ENCODE measurements at places on chromosomes 6 and 20.

GRCh38 chr6:408599-409102, 17.1 kb downstream of the IRF4 start:
- DNase-seq, result peak; percentile 26

- DNase-seq, result no peak
These were observed 35.1 kb upstream of the FAM210B start for GRCh38 chr20:56323656-56324055.

- DNase-seq, result no peak
These were observed 192.2 kb upstream of the LRFN2 start for GRCh38 chr6:40779409-40779808.

- DNase-seq, result no peak
These were observed 132.0 kb upstream of the RNF24 start for GRCh38 chr20:4147319-4147718.

GRCh38 chr6:30840084-30840934, 44.0 kb upstream of the DDR1 start:
- DNase-seq, result no peak

- no peak for DNase-seq
These were observed 750 bp upstream of the PAK5 start for GRCh38 chr20:9839626-9840025.

DNA sequence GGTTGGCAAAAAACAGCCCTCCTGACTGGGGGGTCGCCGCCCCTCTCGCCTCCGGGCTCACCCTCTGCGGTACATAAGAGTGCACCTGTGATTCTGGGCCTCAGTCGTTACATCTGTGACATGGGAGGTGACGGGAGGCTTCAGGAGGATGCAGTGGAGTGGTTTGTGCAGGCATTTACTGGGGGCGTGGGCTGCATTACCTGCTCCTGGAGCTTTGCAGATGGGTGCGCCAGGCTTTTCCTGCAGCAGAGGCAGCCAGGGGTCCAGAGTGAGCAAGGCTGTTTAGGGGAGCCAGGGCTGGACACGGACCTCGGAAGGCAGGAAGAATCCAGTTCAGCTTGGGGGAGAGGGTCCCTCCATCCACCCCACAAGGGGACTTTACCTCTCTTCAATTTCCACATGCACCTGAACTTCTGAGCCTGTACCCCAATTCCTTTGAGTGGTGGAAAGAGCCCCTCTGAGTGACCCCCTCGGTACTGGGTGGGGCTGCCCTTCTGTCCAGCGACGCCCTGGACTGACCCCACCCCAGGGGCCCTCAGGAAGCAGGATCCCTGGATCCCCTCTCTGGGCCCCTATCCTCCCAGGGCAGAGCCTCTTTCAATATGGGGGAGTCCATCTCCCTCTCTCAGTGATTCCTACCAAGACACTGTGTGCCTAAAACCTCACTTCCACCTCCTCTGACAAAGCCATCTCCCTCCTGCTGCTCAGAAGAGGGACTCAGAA, 134.0 kb downstream of the TAF4 start:
- no peak for DNase-seq

DNA sequence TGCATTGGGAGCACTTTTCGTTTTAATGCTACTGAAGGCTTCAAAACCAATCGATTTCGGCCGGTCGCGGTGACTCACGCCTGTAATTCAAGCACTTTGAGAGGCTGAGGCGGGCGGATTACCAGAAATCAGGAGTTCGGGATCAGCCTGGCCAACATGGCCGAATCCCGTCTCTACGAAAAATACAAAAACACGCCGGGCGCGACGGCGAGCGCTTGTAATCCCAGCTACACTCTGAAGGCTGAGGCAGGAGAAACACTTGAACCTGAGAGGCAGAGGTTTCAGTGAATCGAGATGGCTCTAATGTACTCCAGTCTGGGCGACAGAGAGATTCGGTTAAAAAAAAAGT, 58.4 kb downstream of the TRIM38 start:
- no peak for DNase-seq

DNA sequence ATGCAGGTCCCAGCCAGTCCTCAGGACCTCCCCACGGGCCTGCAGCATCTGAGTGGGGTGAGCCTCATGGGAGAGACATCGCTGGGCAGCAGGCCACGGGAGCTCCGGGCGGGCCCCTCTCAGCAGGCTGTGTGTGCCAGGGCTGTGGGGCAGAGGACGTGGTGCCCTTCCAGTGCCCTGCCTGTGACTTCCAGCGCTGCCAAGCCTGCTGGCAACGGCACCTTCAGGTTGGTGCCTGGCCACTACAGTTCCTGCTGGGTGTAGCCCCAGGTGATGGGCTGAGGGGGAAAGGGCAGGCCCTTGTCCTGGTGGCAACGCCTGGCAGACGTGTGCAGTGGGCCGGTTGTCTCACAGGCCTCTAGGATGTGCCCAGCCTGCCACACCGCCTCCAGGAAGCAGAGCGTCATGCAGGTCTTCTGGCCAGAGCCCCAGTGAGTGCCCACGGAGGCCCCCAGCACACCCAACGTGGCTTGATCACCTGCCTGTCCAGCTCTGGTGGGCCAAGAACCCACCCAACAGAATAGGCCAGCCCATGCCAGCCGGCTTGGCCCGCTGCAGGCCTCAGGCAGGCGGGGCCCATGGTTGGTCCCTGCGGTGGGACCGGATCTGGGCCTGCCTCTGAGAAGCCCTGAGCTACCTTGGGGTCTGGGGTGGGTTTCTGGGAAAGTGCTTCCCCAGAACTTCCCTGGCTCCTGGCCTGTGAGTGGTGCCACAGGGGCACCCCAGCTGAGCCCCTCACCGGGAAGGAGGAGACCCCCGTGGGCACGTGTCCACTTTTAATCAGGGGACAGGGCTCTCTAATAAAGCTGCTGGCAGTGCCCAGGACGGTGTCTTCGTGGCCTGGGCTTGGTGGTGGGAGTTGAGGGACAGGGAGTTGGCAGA, 787 bp upstream of the TNFRSF6B start:
- DNase-seq, result no peak

GRCh38 chr6:14706378-14706929, 539.4 kb upstream of the JARID2 start:
- DNase-seq, result no peak

DNA sequence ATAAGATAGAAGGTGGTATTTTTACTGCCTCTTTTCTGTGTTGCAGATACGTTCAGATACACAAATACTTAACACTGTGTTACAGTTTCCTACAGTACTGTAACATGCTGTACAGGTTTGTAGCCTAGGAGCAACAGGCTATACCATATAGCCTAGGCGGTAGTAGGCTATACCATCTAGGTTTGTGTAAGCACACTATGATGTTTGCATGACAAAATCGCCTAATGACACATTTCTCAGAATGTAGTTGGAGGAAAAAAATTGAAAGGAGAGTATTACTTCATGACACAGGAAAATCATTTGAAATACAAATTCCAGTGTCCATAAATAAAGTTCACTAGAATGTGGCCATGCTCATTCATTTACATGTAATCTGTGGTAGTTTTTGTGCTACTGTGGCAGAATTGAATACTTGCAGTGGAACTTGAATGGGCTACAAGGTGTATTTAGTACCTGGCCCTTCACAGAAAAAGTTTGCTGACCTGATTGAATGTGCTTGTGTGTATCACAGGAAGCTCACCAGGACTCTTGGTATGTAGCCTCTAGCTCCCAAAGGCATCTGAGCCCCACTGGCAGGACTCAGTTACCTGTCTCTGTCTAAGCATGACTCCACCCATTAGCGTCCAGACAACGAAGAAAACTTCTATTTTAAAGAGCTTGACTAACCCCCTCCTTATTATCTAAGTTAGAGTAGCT, 18.8 kb downstream of the TOP1 start:
- no peak for DNase-seq

- no peak for DNase-seq
These were observed 2.9 kb upstream of the MDFI start for GRCh38 chr6:41635365-41635764.

All from cerebellar cortex (tissue), 1 donor.